CD4-positive, alpha-beta T cell (primary cell): ENCODE measurements at places on chromosomes 5 and 9.

DNA sequence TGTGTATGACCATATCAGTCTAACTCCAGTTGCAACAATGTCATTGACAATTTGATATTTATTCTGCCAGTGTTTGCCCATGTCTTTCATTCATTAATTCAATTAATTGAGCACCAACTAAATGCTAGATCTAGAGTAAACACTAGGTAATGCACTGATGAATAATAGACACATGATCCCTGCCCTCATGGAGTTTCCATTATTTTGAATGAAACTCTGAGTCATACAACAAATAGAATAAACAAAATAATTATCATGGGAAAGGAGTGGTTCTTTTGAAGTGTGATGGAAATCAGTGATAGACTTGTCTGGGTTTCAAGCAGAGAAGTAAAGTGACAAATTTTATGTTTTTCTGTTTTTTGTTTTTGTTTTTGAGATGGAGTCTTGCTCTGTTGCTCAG lies 4.6 kb downstream of the ARHGEF37 start:
- peaks cover 9% of the 10 kb centered on the region for H3K4me1 ChIP-seq
- H3K27ac ChIP-seq, result no peak overlapping the region
- H3K27me3 ChIP-seq, result peaks cover 2% of the 10 kb centered on the region
- no peak for DNase-seq
- no peaks in the 10 kb centered on the region for H3K36me3 ChIP-seq
- H3K4me3 ChIP-seq, result no peak overlapping the region

- H3K27me3 ChIP-seq, result no peaks in the 10 kb centered on the region
- DNase-seq, result no peak
- no peaks in the 10 kb centered on the region for H3K4me1 ChIP-seq
- no peak overlapping the region for H3K27ac ChIP-seq
- no peaks in the 10 kb centered on the region for H3K36me3 ChIP-seq
Observed at GRCh38 chr9:121884057-121884541, 209.0 kb downstream of the TTLL11 start.

GRCh38 chr5:173094012-173094661 lies 38.0 kb downstream of the CREBRF start:
- no peak overlapping the region for H3K27ac ChIP-seq
- H3K4me3 ChIP-seq, result no peak overlapping the region
- no peaks in the 10 kb centered on the region for H3K27me3 ChIP-seq
- peaks cover 25% of the 10 kb centered on the region for H3K36me3 ChIP-seq

DNA sequence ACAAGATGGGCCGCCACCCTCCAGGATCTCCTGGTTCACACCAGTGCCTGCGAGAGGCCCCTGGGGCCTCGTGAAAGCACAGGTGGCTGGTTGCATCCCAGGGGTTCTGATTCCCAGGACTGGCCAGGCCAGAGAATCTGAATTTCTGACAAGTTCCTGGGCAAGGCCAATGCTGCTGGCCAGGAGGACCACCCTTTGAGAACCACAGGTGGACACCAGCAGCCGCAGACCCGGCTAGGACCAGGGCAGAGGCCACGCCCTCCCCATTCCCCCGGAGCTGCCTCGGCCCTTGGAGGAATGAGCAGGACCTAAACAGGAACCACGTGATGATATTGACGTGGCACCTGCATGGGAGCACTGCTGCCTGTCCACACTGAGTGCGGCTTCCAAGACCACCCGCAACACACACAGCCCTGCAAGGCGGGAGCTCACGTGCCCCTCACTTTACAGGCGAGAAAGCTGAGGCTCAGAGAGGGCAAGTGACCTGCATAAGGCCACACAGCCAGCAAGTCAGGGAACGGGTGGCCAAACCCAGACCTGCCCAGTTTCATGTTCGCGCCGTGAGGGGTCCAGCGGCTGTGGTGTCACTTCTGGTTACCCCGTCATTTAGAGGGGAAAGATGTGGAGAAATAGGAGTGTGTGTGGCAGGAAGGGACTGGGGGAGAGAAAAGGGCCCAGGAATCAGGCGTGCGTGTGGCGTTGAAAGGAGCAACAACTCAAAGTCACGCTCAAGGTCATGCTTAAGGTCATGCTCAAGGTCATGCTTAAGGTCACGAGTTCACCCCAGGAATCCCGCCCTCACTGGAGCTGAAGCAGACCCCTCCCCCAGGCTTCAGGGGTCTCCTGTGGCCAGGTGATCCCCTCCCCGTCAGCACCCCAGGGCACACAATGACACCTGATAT lies 105.9 kb upstream of the IER5L start:
- H3K27ac ChIP-seq, result no peak overlapping the region
- no peak overlapping the region for H3K4me3 ChIP-seq
- no peaks in the 10 kb centered on the region for H3K4me1 ChIP-seq
- DNase-seq, result no peak
- no peaks in the 10 kb centered on the region for H3K36me3 ChIP-seq
- no peaks in the 10 kb centered on the region for H3K27me3 ChIP-seq

GRCh38 chr9:108021096-108021710 lies 531.6 kb upstream of the KLF4 start:
- H3K27me3 ChIP-seq, result no peaks in the 10 kb centered on the region
- H3K4me3 ChIP-seq, result no peak overlapping the region
- DNase-seq, result no peak
- H3K4me1 ChIP-seq, result no peaks in the 10 kb centered on the region

DNA sequence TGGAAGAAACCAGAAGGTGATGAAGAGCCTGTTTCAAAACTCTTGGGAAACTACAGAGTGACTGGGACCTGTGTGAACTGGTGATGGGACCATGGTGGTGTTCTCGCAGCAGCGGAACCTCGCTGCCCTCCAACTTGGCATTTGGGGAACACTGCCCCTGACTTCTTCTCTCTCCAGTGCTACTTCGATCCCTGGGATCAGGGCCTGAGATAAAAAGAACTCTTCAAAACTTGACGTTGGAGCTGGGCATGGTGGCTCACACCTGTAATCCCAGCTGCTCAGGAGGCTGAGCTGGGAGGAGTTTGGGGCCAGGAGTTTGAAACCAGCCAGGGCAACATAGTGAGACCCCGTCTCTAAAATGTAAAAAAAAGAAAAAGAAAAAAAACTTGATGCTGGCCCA lies 18.1 kb downstream of the PITX1 start:
- no peak overlapping the region for H3K27ac ChIP-seq
- no peaks in the 10 kb centered on the region for H3K27me3 ChIP-seq
- no peak overlapping the region for H3K4me3 ChIP-seq

- H3K4me1 ChIP-seq, result no peaks in the 10 kb centered on the region
- no peak for DNase-seq
- no peaks in the 10 kb centered on the region for H3K27me3 ChIP-seq
Observed at GRCh38 chr5:87141544-87141943, 126.1 kb upstream of the RASA1 start.

GRCh38 chr5:158433634-158434033 lies 574.7 kb upstream of the CLINT1 start:
- H3K36me3 ChIP-seq, result no peaks in the 10 kb centered on the region
- no peak overlapping the region for H3K27ac ChIP-seq
- H3K27me3 ChIP-seq, result no peaks in the 10 kb centered on the region
- DNase-seq, result no peak
